Skeletal muscle tissue (tissue), 5 donors: ENCODE measurements at places on chromosomes 5 and 9. TPM values are rescaled to one million over a fixed set of nuclear protein-coding genes. Genes with fewer than 3 reads are reported as not detected.

TMEM252 gene
- total RNA-seq: not detected

UGT3A1 gene
- total RNA-seq: 12.5 TPM

SHISAL2B gene
- total RNA-seq: not detected

PDE6A gene
- not detected for total RNA-seq

PCDHGA2 gene
- 1.6 TPM for total RNA-seq

KCNT1 gene
- total RNA-seq: 1.6 TPM

MAML1 gene
- total RNA-seq: 7.8 TPM

CLTB gene
- 44.4 TPM for total RNA-seq

CD14 gene
- total RNA-seq: 39.7 TPM

C9 gene
- total RNA-seq: 1.0 TPM

PCSK5 gene
- 16.7 TPM for total RNA-seq

FCN2 gene
- total RNA-seq: 1.0 TPM

ADAMTSL1 gene
- 18.3 TPM for total RNA-seq

DCAF12 gene
- total RNA-seq: 36.5 TPM

CLIC3 gene
- not detected for total RNA-seq

CCL27 gene
- not detected for total RNA-seq

TIMD4 gene
- 3.1 TPM for total RNA-seq

ZNG1F gene
- total RNA-seq: 4.2 TPM

CDKN2B-AS1 gene
- 0.52 TPM for total RNA-seq

HAVCR1 gene
- 0.52 TPM for total RNA-seq

ANKS6 gene
- 5.2 TPM for total RNA-seq

LECT2 gene
- total RNA-seq: not detected

MAP1B gene
- 22.4 TPM for total RNA-seq

ZDHHC11 gene
- 1.0 TPM for total RNA-seq

MEF2C gene
- 464 TPM for total RNA-seq

HTR4 gene
- total RNA-seq: not detected

ACOT12 gene
- total RNA-seq: 0.52 TPM

PCDHA9 gene
- total RNA-seq: 0.52 TPM

LIFR gene
- total RNA-seq: 101 TPM

PCDHA1 gene
- not detected for total RNA-seq

SLC23A1 gene
- total RNA-seq: not detected

PRR7 gene
- total RNA-seq: 0.52 TPM

FOXD4L3 gene
- total RNA-seq: not detected

SLCO6A1 gene
- 0.52 TPM for total RNA-seq

GABRP gene
- under 0.01 TPM for total RNA-seq

DYNC2I2 gene
- total RNA-seq: 31.8 TPM

HMGCS1 gene
- 50.6 TPM for total RNA-seq

MARCOL gene
- not detected for total RNA-seq

CREB3 gene
- 20.9 TPM for total RNA-seq

OR13C2 gene
- not detected for total RNA-seq

TEX48 gene
- not detected for total RNA-seq

FUT7 gene
- total RNA-seq: not detected

POU4F3 gene
- total RNA-seq: not detected

IDNK gene
- total RNA-seq: 3.1 TPM

PCDHGB6 gene
- 5.2 TPM for total RNA-seq

TCF7 gene
- total RNA-seq: 0.52 TPM

PCDHGB5 gene
- 3.7 TPM for total RNA-seq

ARL14EPL gene
- total RNA-seq: not detected
